ENCODE measurements at places on chromosomes 3 and 15.

DNA sequence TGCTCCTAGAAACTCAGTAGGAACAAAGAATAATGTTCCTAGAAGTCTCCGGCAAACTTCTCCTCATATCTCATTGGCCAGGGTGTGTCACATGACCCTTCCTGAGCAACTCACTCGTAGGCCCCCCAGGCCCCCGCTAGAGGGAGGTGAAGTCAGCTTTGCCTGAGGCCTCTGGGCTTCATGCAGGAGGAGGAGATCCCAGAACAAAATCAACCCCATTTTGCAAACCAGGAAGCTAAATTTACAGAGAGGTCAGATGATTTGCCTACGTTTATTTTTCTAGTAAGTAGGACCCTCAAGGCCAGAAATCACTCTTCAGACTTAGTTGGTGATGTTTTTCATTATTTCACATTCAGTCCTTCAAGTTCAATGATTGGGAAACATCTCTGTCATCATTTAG, 99.1 kb downstream of the SSR3 start:
- DNase-seq = no peak

GRCh38 chr3:61347981-61348380, 96.7 kb upstream of the FHIT start:
- no peak for DNase-seq

DNA sequence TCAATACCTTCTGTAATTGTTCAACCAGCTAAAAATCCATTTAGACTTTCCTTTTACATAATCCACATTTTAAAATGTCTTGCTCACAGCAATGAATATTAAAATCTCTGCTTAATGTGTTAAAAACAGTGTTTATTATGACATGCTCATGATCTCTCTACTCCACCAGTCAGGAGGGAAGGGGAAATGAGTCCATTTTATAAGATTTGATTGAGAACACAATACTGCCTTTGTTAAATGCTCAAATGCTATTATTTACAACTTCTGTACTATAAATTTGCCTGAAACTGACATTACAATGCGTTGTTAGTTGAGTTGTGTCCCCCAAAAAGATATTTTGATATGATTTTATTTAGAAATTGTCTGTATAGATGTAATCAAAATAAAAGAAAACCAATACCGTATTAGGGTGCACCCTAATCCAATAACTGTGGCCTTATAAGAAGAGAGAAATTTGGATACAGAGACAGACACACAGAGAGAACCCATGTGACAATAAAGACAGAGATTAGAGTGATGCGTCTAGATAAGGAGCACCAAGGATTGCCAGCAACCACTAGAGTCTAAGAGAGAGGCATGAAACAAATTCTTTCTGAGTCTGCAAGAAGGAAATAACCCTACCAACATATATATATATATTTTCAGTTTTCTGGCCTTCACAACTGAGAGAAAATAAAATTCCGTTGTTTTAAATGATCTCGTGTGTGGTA, 9.1 kb upstream of the PLSCR4 start:
- DNase-seq = no peak

GRCh38 chr3:188667926-188668325, 503.8 kb upstream of the TPRG1 start:
- no peak for DNase-seq

- DNase-seq = no peak
These were observed 12.4 kb downstream of the GP5 start for GRCh38 chr3:194386648-194387047.

DNA sequence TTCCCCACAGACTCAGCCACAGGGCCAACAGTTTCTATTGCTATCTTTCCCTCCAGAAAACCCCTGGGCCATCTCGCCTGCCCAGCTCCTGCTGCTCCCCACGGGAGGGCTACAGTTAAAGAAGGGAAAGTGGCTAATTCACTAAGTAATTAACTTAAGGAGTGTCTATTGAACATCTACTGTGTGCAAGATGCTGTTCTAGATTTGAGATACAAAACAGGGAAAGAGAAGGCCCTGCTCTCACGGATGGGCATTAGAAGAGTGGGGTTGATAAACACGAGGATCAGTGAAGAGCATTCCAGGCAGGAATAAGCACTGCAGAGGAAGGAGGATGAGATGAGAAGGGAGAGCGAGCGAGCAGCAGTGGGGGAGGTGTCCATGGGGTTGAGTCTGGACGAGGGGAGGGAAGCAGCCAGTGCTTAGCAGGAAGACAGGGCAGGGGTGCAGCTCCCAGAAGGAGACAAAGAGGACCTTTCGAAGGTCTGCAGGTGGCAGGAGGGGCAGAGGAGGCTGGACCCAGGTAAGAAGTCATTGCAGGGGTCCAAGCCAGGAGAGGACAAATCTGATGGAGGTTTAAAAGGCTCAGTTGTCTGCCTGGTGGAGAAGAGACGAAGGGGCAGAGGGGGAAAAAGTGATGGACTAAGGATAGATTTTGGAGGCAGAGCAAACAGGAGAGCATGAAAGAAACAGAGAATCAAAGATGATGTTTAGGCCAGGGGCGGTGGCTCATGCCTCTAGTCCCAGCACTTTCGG, 64.7 kb downstream of the KLF15 start:
- no peak for DNase-seq

DNA sequence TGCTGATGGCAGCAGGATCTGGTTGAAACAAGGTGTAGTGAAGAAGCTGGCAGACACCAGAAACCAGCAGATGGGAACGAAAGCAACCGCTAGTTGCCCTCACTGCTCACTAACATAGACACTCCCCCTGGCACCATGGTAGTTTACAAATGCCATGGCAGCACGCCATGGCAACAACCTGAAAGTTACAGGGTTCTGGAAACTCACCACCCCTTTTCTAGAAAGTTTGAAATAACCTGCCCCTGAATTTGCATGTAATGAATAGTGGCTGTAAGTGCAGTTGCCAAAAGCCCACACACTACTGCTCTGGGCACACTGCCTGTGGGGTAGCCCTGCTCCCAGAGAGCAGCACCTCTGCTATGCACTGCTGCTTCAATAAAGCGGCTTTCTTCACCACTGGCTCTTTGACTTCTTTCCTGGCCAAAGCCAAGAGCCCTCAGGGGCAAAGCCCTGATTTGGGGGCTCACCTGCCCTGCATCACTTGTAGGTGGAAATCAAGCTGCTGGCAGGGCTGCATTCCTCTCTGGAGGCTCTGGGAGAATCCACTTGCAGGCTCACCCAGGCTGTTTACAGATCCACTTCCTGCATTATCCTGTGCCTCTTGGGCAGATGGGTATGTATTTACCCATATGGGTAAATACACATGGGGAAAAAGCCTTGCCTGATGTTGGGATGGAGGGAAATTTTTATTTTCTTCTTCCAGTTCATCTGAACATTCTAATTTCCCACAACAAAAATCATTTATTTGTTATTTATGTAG, 2.0 kb upstream of the GP9 start:
- DNase-seq = peak; percentile 36

- no peak for DNase-seq
These were observed 5.5 kb upstream of the PLXND1 start for GRCh38 chr3:129611812-129612533.

GRCh38 chr15:83057696-83058376, 9.2 kb downstream of the BTBD1 start:
- no peak for DNase-seq

DNA sequence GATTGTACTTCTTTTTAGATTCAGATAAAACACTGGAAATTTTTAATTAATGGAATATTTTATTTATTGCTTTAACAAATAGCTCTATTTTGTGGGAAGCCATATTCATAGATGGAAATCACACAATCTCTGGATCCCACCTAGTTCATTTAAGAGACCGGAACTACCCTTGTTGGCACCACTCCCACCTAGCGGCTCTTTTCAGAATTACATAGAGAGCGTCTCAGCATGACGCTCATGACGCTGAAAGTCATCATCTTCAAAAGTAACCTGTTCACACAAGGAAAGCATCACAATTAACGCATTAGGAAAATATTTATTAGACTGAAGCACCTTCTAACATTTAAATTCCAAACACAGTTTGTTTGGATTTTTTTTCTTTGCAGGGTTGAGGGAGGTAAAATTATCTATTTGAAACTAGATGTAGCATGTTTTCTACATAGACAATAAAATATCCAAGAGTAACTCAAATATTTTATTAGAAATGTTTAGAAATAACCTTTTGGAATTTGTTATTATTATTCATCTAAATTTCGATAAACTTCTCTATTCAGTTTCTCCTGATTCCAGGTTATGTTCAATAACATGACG, 214.9 kb upstream of the ARRDC4 start:
- no peak for DNase-seq

- no peak for DNase-seq
These were observed 104.1 kb downstream of the TPRG1 start for GRCh38 chr3:189275852-189276251.

- DNase-seq = no peak
These were observed 50.8 kb upstream of the CRTC3 start for GRCh38 chr15:90478846-90479481.

DNA sequence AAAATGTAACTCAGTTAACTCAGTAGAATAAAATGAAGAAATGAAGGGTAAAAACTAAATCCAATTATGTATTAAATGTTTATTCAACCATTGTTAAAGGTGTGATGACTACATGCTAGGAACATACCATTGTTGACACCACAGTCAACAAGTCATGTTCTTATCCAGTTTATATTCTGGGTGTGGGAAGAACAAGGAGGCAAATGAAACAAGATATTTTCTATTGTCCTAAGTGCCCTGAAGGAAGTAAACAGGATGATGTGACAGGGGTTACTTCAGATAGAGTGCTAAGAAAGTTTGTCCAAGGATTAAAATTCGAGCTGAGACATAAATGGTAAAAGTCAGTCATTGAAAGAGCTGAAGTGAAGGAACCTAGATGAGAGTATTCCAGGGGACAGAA, 13.1 kb downstream of the AP3S2 start:
- no peak for DNase-seq

DNA sequence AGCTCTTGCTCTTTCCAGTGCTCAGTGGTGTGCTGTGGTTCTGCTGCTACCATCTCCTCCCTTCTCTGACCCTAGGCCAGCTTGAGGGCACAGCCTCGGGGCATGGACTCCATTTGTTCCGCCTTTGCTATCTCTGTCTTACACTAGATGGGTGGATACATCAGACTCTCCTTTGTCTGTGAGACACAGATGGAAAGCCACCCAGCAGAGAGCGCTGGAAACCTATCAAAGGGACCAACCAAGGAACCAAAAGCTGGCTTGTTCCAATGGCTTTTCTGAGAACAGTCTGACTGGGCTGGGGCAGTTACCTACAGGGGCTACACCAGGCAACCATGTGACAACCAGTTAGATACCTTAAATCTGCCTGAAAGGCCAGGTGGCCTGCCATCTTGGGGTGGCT, 63.8 kb downstream of the NPTN start:
- DNase-seq = no peak

DNA sequence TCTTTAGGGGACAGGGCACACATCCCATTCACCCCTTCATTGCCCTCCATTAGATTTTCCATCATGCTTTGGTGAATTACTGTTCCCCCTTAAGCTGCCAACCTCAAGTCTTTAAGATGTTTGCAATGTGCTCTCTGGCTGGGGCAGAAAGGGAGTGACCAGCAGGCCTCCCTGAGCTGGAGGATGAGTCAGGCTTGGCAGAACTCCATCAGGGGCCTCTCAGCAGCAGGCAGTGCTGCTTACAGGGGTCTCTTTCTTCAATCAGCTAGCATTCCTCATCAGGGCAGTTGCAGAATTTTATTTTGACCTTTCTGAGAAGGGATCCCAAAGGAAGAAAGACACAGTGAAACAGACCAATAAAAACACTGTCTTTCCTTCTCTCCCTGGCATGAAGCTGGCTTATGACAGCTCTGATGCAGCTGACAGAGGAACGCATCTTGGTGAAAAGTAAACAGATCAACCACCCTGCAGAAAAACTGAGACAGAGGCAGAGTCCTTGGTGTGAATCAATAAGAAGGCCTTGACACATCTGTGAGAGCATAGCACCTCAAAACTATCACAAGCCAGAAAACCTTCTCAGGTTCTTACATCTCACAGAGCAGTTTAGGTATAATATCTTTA, 88.7 kb upstream of the MRPL3 start:
- no peak for DNase-seq

GRCh38 chr15:100688549-100689120, 86.2 kb downstream of the ASB7 start:
- no peak for DNase-seq

DNA sequence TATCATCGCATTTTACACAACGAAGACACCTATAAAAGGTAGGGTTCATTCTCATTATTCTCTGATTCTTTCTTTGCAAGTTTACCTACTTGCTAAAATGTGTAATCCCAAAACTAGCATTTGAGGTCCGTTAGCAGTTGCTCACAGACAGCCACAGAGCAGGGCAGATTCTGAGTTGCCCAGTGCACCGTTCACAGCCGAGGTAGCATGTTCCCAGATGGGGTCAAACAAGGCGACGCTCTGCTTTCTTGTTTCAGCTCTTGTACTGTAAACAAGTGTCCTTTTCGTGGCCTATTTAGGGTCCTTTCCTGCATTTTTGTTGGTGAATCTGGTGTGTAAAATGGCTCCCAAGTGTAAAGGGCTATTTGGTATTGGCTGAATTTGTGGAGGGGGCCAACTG, 3.1 kb downstream of the PPP1R2 start:
- no peak for DNase-seq

- DNase-seq = no peak
These were observed 5.5 kb downstream of the AP3S2 start for GRCh38 chr15:89888214-89888804.

DNA sequence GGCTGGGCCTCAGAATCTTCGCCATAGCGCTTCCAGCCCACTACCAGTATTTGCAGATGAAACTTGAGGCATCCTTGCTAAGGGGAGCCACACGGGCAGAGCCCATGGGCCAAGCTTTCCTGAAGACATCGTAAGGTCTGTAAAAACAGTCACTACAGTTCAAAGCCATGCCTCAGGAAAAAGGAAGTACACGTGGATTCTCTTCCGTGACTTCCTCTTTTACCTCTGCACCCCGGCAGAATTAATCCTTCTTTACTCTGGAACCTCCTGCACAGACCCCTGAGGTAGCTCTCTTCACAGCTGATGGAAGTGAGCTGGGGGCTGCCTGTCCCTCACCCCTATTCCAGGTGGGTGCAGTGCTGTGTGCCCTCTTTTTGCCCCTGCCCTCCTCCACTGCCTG, 129.2 kb downstream of the CHDH start:
- no peak for DNase-seq

DNA sequence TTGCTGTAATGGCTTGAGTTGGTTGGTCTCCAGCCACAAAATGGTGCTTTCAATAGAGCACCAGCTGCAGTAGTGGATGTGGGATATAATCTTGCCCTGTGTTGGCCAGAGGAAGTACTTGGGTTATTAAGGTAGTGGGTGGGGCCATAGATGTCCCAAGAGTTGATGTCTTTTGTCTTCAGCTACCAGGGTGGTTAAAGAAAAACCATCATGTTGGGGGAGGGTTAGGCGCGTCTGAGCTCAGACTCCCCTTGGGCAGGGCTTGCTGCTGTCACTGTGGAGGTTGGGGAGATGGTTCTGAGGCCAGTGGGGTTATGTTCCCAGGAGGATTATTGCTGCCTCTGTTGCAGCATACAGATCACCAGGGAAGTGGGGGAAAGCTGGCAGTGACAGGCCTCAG, 46.9 kb upstream of the GADL1 start:
- DNase-seq = no peak

DNA sequence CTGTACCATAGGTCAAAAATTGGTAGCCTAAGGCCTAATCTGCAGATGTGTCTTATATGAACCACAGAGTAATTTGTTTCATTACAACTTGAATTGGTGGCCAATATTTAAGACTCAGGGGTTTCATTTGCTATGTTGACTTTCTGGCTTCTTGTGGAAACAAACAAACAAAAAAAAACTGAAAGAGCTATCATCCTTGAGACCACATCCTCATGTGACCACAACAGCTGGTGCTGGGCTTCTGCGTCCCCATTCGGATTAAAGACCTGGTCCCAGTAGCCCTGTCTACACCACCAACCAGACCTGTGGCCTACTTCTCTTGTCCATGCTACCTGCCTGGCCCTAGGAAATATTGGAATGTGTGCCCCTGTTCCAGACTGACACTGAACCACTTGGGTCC, 61.7 kb downstream of the STRIT1 start:
- no peak for DNase-seq

All from dorsolateral prefrontal cortex (tissue), 122 donors.